ENCODE measurements at places on chromosomes 4 and X.

DNA sequence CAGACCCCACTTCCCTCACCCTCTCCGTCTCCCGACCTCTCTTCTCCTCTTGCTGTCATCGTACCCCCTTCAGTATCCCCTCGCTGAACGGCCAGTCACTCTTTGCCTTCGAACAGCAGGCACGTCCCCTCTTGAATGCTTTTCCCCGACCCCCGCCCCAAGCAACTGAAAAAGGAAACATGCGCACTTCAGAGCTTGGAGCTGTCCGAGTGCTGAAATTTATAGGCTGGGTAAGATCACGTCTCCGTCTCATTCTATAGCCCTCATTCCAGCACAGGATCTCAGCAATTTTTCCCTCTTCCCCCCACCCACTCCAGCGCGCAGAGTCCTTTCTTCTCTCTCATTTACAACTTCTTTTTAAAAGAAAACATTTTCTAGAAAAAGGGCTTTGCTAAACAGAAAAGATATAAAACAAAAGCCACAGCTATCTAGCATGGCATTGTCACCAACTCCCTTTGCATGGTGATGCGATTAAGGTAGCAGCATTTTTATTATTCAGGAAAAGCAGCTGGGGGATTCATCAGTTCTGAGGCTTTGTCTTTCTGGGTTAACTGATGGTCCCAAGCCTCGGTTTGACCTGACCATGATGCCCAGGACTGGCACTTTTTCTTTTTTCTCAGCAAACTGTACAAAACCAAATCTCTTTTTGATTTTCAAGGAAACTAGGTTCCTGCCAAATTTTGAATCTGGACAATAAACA is at the start of gene GLRA2:
Gene GLRA2 (plus strand): TSS at position 247 of the 700 bp plus-strand sequence. CDS start 522 bp downstream, outside the sequence.
- no peak for DNase-seq

GRCh38 chrX:118807151-118808017 is 16.2 kb upstream of the ZCCHC12 start:
- DNase-seq: peak; percentile 27

DNA sequence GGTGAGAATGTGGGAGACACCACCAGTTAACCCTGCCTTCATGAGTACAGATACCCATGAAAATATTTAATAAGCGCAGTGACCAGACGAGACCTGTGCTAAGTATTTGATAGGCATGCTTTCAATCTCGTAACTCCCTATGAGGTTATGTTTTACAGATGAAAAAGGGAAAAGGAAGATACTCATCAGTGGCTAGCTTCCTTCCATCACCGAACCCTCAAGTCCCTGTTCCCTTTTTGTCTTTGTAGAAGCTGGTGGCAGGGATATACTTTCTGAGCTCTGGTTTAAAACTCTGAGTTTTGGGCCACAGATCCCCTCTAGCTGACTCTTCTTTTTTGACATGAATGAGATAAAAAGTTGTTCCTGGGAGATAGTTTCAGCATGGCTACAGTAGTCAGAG is 26.3 kb downstream of the AFF1 start:
- DNase-seq: no peak

GRCh38 chr4:20529691-20530090 is 170.6 kb upstream of the PACRGL start:
- DNase-seq: no peak

- DNase-seq: no peak
Observed at GRCh38 chr4:40564004-40564403, 65.7 kb downstream of the RBM47 start.

DNA sequence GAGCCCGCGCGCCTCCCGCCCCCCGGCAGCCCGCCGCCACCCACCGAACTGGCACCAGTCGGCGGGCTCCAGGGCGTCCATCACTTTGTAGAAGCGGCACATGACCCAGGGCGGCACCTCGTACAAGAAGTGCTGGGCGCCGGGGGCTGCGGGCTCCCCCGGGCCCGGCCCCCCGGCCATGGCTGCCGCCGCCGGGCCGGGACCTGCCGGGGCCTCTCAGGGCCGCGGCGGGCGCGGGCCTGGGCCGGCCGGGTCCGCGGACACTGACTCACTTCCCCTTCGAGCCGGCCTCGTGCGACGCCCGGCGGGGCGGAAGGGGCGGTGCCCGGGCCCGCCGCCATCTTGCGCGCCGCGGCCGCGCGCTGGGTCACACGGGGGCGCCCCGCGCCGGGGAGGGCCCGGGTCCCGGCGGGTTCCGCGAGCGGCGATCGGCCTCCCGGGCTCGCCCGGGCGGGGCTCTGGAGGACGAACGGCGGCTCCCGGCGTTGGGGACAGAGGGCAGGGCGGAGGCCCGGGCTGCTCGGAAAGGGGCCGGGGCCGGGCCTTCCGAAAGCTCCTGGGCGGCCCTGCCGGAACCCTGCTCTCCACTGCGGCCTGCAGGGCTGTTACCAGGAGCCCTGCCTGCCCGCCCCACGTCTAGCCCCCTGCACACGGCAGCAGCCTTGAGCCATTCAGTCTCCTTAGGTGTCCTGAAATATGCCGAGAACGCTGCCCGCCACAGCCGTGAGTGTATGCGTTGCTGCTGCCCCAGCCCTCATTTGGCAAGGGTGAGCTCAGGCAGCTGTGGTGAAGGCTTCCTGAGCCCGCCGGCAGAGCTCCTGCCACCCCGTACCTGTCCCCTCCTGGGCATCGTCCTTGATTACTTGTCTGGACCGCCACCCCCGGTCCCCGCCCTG is at the start of gene IRAK1:
Gene IRAK1 (minus strand): TSS at position 270 of the 896 bp plus-strand sequence. CDS start 90 bp downstream, at position 180.
- DNase-seq: peak; percentile 54

DNA sequence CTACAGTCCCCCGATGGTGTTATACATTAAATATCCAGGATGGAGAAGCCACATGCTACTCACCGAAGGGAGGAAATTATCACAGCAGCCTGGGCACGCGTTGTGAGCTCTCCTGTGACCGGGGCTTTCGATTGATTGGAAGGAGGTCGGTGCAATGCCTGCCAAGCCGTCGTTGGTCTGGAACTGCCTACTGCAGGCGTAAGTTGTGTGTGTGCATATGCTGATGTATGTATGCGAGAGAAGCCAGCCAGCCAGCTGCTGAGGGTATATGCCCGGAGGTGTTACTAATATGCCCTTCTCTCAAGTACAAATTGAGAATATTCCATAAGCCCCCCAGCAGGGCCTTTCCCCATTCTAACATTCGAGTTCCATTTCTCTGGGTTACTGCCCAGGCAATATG is 18.2 kb downstream of the SRPX2 start:
- no peak for DNase-seq

DNA sequence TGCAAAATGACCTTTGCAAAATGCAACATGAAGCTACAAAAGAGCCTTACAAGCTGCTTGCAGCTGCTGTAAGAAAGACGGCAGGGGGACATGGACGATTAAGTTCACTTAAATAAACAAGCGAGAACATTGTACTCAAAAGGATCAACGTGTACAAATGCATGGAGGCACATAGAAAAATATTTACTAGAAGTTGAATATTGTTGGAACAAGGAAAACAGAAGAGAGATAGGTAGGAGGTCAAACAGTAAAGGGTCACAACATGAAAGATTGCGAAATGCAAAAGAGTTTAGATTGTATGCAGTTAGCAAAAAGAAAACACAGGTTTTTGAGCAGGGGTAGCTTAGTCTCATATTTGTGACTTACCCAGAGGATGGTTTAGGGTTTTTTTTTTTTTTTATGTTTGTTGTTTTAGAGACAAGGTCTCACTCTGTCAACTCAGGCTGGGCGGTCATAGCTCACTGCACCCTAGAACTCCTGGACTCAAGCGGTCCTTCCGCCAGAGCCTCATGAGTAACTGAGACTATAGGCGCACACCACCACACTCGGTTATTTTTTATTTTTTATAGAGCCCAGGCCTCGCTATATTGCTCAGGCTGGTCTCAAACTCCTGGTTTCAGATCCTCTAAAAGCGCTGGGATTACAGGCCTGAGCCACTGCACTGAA is 1.4 kb upstream of the PHF8 start:
- no peak for DNase-seq

- no peak for DNase-seq
Observed at GRCh38 chrX:134653835-134654234, 4.4 kb downstream of the PLAC1 start.

DNA sequence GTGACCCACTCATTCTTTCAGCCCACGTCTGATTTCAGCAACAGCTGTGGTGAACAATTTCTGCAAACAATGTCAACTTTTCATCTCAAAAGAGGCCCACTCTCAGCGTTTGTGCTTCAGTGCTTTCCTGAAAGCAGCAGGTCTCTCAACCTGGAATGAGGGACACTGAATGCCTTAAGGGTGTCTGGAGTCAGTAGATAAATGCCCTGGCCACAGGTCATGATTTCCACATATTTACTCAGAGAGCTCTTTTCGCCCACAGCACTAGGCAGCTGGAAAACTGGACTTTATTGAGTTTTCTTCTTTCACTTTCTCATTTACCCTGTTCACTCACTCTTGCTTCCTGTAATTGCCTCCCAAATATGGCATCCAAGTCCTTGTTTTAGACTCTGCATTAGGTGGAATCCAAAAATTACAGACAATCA is 52.8 kb downstream of the NPFFR2 start:
- DNase-seq: no peak

- no peak for DNase-seq
Observed at GRCh38 chr4:83387476-83388312, 53.0 kb upstream of the HPSE start.

DNA sequence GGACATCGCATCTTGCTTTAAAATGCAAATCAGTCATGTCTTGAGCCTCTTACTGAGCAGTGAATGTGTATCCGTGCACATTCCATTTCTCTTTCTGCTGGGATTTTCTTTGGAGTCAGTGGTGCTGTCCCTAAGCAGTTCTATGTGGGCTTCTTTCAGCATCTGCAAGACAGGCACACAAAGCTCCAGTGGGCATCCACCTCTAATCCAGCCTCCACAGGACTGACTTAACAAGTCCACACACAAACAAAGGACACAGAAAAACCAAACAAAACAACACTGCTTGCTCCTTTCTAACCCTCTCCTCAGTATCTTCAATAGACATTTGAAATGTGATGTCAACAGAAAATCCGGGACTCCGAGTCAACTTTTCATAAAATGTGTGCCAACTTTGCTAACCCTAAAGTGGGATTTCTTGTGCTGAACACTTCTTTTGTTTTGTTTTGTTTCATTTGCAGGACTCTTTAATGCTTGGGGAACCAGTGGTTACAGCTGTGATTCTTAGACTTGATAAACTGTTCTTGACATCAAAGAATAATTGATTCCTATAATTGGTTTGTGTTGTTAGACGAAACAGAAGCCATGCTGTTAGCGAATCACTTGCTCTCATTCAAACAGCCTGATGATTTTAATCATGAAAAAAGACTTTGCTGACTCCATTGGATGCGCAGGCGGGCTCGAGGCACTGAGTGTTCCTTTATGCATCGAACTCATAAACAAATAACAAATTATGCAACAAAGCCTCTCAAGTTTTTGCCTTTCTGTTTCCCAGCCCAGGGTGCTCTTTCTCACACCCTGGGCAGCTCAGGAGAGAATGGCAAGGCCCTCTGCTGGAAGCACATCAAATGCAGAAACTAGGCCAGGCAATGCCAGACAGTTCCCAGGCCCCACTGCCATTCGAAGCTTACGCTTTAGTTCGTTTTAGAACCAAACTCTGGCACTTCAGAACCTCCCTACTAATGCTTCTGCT is 20.1 kb downstream of the ETNPPL start:
- no peak for DNase-seq

- DNase-seq: no peak
Observed at GRCh38 chr4:26490111-26490959, at the start of gene CCKAR. CCKAR (minus strand) TSS chr4:26490484; CDS start chr4:26490267, 217 bp downstream.

- no peak for DNase-seq
Observed at GRCh38 chr4:110540581-110540980, 64.6 kb downstream of the ENPEP start.

DNA sequence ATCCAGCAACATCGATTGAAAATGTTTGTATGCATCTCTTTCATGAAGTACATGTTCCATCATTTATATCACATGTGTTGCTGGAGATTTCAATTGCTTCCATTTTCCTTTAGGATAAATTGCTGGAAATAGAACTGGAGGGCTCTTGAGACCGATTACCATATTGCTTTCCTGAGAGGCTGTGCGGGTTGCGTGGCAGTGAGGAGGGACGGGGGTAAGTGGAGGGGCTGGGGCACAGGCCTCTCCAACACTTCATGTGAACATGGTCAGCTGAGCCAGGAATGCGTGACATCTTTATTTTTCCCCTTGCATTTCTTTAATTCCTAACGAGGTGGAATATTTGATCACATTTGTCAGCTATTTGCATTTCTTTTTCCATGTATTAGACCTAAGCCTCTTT is 144.6 kb downstream of the TBL1X start:
- DNase-seq: no peak
